ENCODE measurements at places on chromosomes 3 and 15.

GRCh38 chr3:45226206-45226915 lies at the start of gene TMEM158:
TSS of gene TMEM158 (minus strand) at chr3:45226287. CDS start at chr3:45226027, 260 bp downstream.
- no peak for DNase-seq

DNA sequence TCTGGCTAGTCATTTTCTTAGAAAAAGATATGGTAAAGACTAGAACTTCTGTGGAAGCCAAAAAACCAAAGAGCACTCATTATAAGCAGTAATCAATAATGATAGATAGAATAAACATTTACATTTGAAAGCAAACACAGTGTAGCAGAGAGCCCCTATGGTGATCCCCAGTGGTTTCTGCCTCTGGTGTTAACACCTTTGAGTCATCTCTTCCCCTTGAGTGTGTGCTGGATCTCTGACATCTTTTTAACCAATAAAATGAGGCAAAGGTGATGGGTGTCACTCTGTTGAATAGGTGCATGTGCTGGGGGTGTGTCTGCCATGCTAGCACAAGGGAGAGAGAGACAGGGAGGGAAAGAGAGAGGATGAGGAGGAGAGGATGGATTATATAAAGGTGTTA lies 121.6 kb downstream of the TFG start:
- DNase-seq: no peak

GRCh38 chr3:73602170-73602569 lies 22.6 kb downstream of the PDZRN3 start:
- DNase-seq: no peak

DNA sequence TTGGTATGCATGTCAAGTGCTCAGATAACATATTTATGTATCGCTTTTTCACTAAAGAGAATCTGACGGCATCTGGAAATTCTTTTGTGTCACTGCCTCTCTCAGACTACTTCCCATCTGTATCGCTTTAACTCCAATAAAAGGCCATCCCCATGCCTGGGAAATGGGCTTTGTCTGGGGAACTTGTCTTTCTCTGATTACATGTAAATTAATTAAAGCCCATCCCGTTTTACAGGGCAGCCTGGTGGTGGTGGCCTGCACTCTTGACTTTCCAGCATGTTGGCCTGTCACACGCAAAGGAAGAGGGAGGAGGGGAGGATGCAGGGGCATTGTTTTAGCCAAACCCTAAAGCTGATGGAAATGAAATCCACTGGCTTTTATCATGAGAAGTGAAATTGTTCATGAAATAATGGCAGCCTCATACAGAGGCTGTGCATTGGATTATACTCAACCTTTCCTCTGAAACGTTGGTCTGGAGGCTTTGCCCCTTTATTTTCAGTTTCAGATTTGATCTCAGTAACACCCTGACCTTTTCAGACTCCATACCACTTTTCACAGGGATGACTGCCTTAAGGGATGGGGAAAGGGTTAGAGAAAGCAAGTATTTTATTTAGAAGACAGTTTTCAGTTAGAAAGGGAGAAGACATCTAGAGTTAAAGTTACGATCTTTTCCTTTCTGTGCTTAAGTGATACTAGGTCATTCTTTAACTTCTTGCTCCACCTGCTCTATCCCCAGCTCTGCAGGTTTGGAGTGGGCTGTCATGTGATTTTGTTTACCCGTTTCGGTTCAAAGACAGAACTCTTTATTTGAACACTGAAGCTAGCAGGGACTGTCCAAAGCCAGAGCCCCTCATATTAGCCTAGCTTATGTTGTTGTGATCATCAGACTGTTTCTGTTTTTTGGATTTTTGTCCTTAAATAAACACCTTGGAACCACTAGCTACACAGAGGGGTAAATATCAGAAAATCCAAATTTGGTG lies 94.6 kb upstream of the CTDSPL start:
- no peak for DNase-seq

DNA sequence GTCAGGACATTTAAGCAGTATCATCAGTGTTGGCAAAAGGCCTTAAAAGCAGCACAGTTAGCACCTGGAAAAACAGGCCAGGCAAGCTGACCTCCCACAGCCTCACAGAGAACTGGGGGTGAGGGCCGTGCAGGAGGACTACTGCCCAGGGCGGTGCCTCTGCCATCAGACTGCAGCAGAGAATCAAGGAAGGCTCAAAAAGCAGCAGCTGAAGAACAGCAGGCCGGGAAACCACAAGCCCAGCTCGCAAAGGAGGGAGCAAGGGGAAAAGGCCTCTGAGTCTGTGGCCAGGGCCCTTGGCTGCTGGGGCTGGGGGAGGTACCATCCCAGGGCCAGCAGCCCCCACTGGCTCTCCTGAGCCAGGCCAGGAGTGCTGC lies 84.2 kb downstream of the SEC22A start:
- DNase-seq: no peak

All from retinal pigment epithelial cell (primary cell).